ENCODE measurements at places on chromosomes 3 and 15.

GRCh38 chr15:59186501-59186900 lies 20.1 kb upstream of the LDHAL6B start:
- DNase-seq: no peak

- no peak for DNase-seq
Observed at GRCh38 chr15:91863621-91864255, 10.2 kb downstream of the SLCO3A1 start.

DNA sequence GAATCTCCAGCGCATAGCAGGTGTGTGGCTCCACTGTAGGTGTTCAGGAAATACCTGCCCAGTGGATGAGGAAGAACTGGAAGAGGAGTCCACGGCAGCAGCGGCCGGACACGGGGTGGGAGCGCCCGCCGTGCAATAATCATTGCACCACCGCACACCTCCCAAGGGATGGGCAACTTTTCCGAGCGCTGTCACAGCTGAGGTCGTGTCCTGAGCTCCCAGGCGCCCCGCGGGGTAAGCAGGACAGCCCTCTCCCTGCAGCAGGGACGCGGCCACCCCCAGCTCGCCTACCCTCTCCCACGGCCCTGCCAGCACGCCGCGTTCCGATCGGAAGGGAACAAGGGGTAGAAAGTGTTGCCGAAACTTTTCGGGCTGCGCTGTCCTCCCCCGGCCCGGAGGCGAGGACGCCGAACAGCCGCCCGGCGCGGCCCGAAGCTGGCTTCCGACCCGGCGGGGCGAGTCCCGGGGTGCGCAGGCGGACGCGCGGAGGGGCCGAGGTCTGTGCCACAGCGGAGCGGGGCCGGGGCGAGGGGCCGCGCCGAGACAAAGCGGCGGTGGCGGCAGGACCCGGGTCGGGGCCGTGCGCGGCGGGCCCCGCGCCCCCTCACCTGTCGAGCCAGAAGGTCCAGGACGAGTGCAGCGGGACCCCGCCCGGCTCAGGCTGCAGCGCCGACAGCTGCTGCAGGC lies 475 bp downstream of the EIF4E3 start:
- DNase-seq: no peak

DNA sequence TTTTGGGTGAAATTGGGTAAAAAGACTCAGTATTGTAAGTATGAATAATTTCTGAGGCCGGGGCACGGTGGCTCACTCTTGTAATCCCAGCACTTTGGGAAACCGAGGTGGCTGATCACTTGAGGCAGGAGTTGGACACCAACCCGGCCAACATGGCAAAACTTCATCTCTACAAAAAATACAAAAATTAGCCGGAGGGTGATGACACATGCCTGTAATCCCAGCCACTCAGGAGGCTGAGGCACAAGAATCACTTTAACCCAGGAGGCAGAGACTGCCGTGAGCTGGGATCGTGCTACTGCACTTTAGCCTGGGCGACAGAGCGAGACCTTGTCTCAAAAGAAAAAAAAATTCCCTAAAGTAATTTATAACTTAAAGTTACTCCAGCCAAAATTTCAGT lies 162.2 kb downstream of the APBA2 start:
- no peak for DNase-seq

GRCh38 chr3:43170553-43170952 lies 64.7 kb upstream of the POMGNT2 start:
- DNase-seq: no peak

- no peak for DNase-seq
Observed at GRCh38 chr3:4261406-4261805, 41.8 kb upstream of the SETMAR start.

GRCh38 chr3:164687211-164687610 lies 391.1 kb downstream of the SI start:
- no peak for DNase-seq

DNA sequence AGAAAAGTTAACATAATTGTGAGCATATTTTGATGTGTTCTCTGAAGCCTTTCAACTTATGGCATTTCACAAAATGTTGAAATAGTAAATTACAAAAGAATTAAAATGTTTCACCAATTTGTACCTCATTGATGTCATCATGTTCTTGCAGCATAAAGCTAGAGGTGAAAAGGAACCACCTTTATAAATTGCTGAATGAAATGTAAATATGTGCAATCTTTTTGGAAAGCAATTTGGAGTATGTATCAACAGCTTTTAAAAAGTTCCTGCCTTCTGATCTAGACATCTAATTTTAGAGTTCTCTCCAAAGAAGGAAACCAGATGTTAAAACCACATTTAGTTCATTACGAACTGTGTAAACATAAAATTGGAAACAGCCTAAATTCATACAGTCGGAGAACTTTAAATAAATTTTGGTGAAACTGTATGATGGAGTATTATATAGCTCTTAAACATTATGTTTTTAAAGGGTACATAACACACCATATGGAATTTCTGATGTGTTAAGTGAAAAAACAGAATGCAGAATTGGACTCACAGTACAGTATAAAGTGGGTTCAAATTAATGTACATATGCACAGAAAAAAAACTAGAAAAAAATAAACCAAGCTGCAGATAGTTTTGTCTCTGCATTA lies 311.2 kb upstream of the NAALADL2 start:
- DNase-seq: no peak

DNA sequence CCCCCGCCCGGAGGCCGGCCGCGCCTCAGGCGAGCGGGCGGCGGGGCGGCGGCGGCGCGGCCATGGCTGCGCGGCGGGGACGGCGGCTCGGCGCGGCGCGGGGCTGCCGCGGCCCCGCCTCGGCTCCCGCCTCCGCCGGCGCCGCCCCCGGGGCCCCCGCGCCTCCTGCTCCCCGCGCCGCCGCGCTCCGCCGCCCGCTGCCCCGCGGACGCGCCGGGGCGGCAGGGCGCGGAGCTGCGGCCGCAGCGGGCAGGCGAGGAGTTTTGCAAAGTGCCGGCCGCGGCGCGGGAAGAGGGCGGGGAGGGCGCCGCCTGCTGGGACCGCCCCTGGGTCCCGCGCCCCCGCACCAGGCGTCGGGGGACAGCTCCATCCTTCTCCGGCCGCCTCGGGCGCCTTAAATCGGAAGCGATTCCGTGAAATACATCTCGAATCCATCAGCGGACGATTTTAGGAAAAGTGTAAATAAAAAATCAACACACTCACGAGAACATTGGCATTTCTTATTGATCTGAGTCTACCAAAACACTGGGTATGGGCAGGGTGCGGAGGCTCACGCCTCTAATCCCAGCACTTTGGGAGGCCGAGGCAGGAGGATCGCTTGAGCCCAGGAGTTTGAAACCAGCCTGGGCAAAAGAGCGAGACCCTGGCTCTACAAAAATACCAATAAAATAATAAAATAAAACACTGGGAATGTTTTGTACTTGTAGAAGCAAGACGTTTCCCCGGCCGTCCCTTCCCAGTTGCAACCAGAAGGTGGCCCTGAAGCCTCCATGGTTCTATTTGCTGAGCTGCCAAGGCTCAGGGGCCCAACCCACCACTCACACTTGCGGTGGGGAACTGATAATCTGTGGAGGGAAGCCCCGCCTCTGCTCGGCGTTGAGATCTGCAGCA lies 136.9 kb downstream of the NUP210 start:
- no peak for DNase-seq

DNA sequence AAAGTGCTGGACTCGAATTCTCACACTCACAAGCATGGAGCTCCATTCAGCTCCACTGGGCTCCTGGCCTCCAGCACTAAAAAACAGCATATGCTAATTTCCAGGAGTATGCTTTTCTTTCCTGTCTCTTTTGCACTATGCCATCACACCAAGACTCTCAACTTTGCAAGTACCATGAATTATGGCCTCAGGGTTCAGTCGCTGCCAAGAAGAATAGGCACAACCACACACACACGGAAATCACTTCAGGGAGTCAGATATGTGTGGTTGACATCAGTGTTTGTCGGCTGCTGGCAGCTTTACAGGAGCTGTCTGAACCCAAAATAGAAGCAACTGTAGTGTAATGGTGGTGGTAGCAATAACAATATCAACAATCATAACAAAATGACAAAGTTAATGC lies 305.0 kb upstream of the SLCO3A1 start:
- DNase-seq: peak; percentile 21

DNA sequence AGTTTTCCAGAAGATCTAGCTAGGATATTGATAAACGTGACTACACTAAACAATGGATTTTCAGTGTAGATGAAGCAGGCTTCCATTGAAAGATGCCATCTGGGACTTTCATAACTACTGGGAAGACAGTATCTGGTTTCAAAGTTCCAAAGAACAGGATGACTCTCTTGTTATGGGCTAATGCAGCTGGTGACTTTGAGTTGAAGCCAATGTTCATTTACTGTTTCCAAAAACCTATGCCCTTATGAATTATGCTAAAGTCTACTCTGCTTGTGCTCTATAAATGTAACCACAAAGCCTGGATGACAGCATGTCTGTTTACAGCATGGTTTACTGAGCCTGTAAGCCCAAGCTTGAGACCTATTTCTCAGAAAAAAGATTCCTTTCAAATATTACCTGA lies 245.4 kb downstream of the GBE1 start:
- DNase-seq: no peak

All from GM04503 (cell line).